Naive thymus-derived CD8-positive, alpha-beta T cell (primary cell): ENCODE measurements at places on chromosomes 12 and 14. TPM values are rescaled to one million over a fixed set of nuclear protein-coding genes. Genes with fewer than 3 reads are reported as not detected.

Gene LALBA
- total RNA-seq, result not detected

DNA sequence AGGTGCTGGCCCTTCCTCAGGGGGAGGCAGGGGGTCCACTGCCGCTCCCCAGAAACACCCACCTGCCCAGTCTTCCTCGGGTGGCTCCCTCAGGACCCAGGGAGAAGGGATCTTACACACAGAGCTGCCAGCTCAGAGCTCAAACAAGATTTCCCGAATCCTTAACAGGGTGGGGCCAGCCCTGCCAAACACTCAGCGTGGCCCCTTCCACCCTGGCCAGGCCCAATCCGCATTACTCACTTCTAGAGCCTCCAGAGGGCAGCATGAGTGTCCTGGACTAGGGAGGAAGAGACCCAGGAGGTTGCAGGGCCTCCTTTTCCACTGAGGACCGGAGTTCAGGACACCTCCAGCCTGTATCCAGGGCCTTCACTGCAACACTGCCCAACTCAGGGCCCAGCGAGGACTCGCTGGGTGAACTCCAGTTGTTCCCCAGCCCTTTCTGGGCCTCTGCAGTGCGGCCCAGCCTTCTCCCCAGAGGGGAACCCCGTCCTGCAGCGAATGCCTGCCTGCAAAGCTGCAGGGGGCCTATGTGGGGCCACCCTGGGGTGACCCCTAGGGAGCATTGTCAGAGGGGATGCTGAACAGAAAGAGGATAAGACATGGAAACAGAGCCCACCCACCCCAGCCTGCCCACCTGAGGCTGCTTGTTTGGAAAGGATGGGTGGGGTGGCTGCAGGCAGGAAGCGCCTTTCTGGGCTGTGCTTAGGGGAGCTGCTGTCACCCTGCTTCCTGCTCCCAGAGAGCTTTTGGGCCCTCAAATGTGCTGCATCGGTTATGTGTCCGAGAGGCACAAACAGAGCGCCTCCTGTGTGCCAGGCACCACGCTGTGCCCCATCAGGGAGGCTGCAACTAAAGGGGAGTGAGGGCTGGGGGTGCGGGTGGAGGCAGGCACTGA lies 43.8 kb downstream of the CCNK start:
- H3K27ac ChIP-seq, result peak overlapping the region; percentile 94
- peak overlapping the region; percentile 33 for H3K4me3 ChIP-seq
- no peak for DNase-seq
- no peaks in the 10 kb centered on the region for H3K36me3 ChIP-seq
- H3K4me1 ChIP-seq, result peaks cover 21% of the 10 kb centered on the region
- H3K27me3 ChIP-seq, result no peaks in the 10 kb centered on the region

DNA sequence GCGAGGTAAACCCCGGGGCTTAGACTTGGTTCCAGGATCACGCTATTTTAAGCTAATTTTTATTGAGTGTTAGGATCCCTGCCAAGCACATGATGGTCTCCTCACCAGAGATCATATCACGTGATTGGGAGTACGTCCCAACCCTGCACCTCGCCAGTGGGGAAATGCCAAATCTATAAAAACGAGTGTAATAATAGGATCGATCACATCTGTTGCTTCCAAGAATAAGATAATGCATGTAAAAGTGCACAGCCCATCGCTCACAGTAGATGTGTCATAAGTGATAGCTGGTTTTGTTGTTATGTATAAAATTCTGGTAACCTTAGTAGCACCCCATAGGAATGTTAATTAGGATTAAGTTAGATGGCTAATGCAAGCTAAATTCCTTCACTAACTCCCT lies 581.0 kb upstream of the TMEM132C start:
- H3K36me3 ChIP-seq, result no peaks in the 10 kb centered on the region
- H3K27me3 ChIP-seq, result no peaks in the 10 kb centered on the region
- DNase-seq, result no peak
- no peak overlapping the region for H3K4me3 ChIP-seq

Gene CLEC4D
- total RNA-seq, result not detected

GRCh38 chr14:99679996-99680395 lies 4.1 kb upstream of the CYP46A1 start:
- H3K4me1 ChIP-seq, result peaks cover 10% of the 10 kb centered on the region
- H3K4me3 ChIP-seq, result no peak overlapping the region
- no peaks in the 10 kb centered on the region for H3K27me3 ChIP-seq
- H3K36me3 ChIP-seq, result no peaks in the 10 kb centered on the region

Gene CLEC4C
- not detected for total RNA-seq

- peaks cover 14% of the 10 kb centered on the region for H3K36me3 ChIP-seq
- DNase-seq, result no peak
- H3K4me1 ChIP-seq, result no peaks in the 10 kb centered on the region
- peaks cover 7% of the 10 kb centered on the region for H3K27me3 ChIP-seq
- no peak overlapping the region for H3K27ac ChIP-seq
These were observed 89.3 kb upstream of the SLC38A4 start for GRCh38 chr12:46915082-46915481.

- no peak overlapping the region for H3K4me3 ChIP-seq
- H3K4me1 ChIP-seq, result peaks cover 3% of the 10 kb centered on the region
- H3K27me3 ChIP-seq, result peaks cover 38% of the 10 kb centered on the region
- H3K36me3 ChIP-seq, result peaks cover 5% of the 10 kb centered on the region
These were observed 322.2 kb upstream of the DIO3 start for GRCh38 chr14:101239065-101239464.

Gene CCDC177
- total RNA-seq, result not detected

DNA sequence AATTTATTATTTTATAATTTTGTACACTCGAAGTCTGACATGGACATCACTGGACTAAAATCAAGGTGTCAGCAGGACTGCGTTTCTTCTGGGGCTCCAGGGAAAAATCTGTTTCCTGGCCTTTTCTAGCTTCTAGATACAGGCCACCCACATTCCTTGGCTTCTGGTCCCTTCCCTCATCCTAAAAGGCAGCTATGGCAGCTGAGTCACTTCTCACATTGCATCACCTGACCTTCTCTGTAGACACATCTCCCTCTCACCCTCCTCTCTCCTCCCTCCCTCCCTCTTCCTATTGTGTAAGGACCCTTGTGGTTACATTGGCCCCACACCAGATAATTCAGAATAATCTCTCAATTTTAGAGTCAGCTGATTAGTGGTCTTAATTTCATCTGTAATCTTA lies 92.4 kb downstream of the RPS6KA5 start:
- DNase-seq, result no peak
- no peaks in the 10 kb centered on the region for H3K27me3 ChIP-seq
- H3K36me3 ChIP-seq, result peaks cover 33% of the 10 kb centered on the region
- no peak overlapping the region for H3K4me3 ChIP-seq
- H3K4me1 ChIP-seq, result peaks cover 7% of the 10 kb centered on the region

GRCh38 chr12:50243507-50243906 lies 39.8 kb downstream of the LIMA1 start:
- H3K36me3 ChIP-seq, result peaks cover 8% of the 10 kb centered on the region
- no peaks in the 10 kb centered on the region for H3K4me1 ChIP-seq
- no peak overlapping the region for H3K27ac ChIP-seq
- no peak for DNase-seq
- H3K27me3 ChIP-seq, result no peaks in the 10 kb centered on the region

Gene RPL10L
- not detected for total RNA-seq

Gene HOXC10
- total RNA-seq, result not detected
